PC-9 (cell line): ENCODE measurements at places on chromosomes 2 and 18. TPM values are rescaled to one million over a fixed set of nuclear protein-coding genes. Genes with fewer than 3 reads are reported as not detected.
A peak's percentile ranks its signal among the peaks of the same experiment; 100 is the strongest.

GRCh38 chr18:69531973-69532372 lies 131.3 kb downstream of the DOK6 start:
- no peaks in the 10 kb centered on the region for H3K36me3 ChIP-seq
- H3K4me3 ChIP-seq, result no peak overlapping the region
- no peak for DNase-seq
- H3K4me1 ChIP-seq, result no peaks in the 10 kb centered on the region

DNA sequence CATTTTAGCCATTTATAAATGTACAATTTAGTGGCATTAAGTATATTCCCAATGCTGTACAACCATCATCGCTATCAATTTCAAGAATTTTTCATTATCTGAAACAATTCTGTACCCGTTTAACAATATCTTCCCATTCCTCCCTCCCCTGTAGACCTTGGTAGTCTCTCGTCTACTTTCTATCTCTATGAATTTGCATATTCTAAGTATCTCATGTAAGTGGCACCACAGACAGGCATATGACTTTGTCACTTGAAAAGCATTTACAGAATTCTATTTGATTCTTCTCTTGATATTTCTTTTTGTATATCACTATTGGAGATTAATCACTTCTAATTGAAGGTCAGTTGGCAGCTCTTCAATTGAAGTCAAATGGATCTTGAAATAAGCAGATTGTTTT lies 48.0 kb downstream of the CCDC138 start:
- no peak overlapping the region for H3K4me3 ChIP-seq
- peaks cover 10% of the 10 kb centered on the region for H3K4me1 ChIP-seq
- DNase-seq, result no peak
- H3K27me3 ChIP-seq, result no peaks in the 10 kb centered on the region

DNA sequence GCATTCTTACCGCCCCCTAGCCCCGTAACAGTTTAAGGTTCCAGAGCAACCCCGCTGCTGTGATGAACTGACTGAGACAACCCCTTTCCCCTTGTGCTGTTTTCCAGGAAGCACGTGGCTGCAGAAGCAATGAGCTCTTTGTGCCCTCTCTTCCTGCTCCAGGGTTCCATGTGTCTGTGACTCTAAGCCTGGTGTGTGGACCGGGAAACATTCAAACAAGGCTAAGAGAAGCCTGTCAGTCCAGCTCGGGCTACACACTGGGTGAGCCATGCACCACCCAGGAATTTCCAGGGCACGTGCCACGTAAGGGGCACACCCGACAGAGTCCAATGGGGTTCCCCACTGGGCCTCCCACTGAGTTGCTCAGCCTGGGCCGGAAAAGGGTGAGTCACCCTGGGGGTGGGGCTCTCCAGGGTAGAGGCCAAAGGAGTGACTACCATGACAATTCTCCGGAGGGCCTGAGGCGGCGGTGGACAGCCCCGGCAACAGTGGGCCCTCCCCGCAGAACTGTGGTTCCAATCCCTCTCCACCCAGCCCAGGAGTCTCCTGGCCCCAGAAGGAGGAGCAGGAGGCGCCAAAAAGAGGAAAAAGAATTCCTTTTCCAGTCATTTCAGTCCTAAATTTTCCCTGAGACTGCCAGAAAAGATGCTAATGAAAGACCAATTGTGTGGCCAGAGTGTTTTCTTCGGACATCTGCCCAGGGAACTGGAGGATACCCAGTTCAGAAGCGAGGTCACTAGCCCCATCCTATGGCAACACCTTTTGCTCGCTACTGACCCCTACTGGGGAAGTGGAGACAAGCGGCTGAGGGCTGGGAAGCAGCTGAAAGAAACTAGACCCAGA lies 157.8 kb upstream of the SLC1A4 start:
- peak; percentile 100 for DNase-seq
- H3K4me3 ChIP-seq, result peak overlapping the region; percentile 36; the same call in 1 of the 2 replicates
- no peaks in the 10 kb centered on the region for H3K36me3 ChIP-seq

GRCh38 chr2:151849413-151850010 lies 21.3 kb upstream of the ARL5A start:
- DNase-seq, result no peak
- H3K27me3 ChIP-seq, result no peaks in the 10 kb centered on the region
- H3K36me3 ChIP-seq, result no peaks in the 10 kb centered on the region
- H3K27ac ChIP-seq, result no peak overlapping the region

VSNL1 gene
- total RNA-seq, result not detected in 2 replicates
